HepG2 (cell line): ENCODE measurements at places on chromosomes 3 and 15. TPM values are rescaled to one million over a fixed set of nuclear protein-coding genes. Genes with fewer than 3 reads are reported as not detected.

Gene GNB4
- 0.13 and 0.36 TPM in 2 replicates for total RNA-seq

- H3K36me3 ChIP-seq, result peaks cover 9% of the 10 kb centered on the region; the same call in 2 of the 3 replicates
- no peaks in the 10 kb centered on the region for H3K27me3 ChIP-seq
- peaks cover 54% of the 10 kb centered on the region for H3K4me1 ChIP-seq
- DNase-seq, result no peak
- no peak overlapping the region for H3K27ac ChIP-seq
Measured at GRCh38 chr3:187717572-187717971, 15.2 kb upstream of the RTP2 start.

Gene IL16
- total RNA-seq, result not detected in 2 replicates

Gene THPO
- 2.8 and 2.9 TPM in 2 replicates for total RNA-seq

GRCh38 chr3:152102410-152102809 lies 166.3 kb upstream of the MBNL1 start:
- no peak overlapping the region for H3K27ac ChIP-seq
- H3K4me3 ChIP-seq, result no peak overlapping the region
- H3K27me3 ChIP-seq, result no peaks in the 10 kb centered on the region
- no peak for DNase-seq
- no peaks in the 10 kb centered on the region for H3K36me3 ChIP-seq

GRCh38 chr3:122488262-122488973 lies 26.3 kb downstream of the KPNA1 start:
- no peaks in the 10 kb centered on the region for H3K27me3 ChIP-seq
- peaks cover 30% of the 10 kb centered on the region; the same call in 1 of the 3 replicates for H3K36me3 ChIP-seq
- no peaks in the 10 kb centered on the region for H3K4me1 ChIP-seq
- no peak overlapping the region for H3K27ac ChIP-seq

Gene PLA2G4E
- not detected in 2 replicates for total RNA-seq

- no peaks in the 10 kb centered on the region for H3K27me3 ChIP-seq
- H3K27ac ChIP-seq, result no peak overlapping the region
- DNase-seq, result no peak
- no peaks in the 10 kb centered on the region for H3K4me1 ChIP-seq
- no peak overlapping the region for H3K4me3 ChIP-seq
Measured at GRCh38 chr15:101357333-101357732, 62.3 kb upstream of the SNRPA1 start.

DNA sequence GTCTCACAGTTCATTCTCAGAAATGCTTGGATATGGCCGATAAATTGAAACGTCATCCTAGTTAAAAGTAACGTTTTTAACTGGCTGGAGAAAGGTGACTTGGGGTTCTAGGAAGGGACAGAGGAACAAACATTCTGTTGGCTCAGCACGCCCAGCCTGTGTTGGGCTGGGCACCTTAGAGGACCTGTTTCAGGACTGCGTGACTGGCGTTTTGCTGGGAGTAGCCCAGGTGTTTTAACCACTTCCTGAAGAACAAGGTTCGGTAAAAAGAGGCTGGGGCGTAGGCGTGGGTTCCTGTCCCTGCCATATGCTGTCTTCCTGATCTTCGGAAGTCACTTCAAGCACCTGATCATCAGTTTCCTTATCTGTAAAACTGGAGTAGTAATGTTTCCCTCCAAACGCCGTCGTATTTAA lies 1.1 kb upstream of the TLNRD1 start:
- H3K27ac ChIP-seq, result no peak overlapping the region
- peak overlapping the region; percentile 76 for H3K4me3 ChIP-seq
- DNase-seq, result no peak
- no peaks in the 10 kb centered on the region for H3K27me3 ChIP-seq
- no peaks in the 10 kb centered on the region for H3K36me3 ChIP-seq

DNA sequence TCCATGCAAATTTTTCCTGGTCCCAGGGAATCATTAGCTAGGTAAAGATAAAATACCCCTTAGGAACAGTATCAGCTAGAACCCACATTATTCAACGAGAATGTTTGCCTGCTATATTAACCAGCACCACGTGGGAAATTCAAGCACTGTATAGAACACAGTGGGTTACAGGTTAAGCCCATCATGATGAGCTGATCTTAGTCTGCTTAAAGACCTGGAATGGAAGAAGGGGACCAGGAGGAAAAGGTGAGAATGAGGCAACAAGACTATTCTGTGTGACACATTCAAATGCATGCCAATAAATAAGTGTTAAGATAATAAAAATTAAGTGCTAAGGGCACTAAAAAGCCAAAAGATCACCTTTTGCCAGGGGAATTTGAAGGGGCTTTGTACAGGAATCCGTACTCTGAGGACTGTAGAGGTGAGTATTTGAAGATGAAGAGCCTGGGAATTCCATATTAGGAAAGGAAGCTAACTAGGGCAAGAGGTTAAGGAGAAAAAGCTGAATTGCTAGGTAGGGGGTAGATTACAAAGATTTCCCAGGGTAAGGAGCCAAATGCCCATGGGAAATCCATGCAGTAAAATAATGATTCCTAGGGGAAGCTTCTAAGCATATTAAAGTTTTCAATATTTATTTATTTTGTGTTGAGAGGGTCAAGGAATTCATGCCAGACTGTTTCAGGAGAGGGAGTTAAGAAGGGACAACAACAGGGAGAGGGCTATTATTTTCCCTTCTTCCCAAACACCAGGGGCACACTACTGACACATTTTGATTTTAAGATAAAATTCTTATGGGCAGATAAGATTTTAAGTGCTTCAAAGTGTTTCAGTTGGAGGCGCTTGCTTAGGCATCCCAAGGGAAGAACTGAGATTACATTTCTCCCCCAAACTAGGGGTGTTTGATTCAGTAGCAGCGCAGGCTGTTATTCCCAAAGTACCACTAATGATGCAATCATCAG lies 2.3 kb upstream of the MED12L start:
- no peak overlapping the region for H3K4me3 ChIP-seq
- peaks cover 12% of the 10 kb centered on the region for H3K4me1 ChIP-seq
- no peak for DNase-seq

Gene IP6K2
- 65.5 and 85.5 TPM in 2 replicates for total RNA-seq

DNA sequence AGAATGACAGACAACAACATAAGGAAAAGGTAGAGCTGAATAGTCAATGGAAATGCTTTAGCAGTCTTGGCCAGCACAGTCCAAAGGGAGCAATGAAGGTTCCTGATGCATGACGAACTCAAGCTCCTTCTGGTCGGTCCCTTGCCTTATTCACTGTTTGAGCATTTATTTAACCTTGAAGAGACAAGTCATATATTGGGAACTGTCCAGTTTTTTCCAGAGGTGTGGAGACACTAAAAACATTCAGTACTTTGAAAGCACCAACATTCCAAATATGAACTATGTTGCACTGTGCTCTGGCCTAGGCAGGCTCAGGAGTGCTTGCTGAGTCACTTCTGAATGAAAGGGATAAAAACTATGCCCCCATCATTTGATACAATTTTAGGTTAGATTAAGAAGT lies 384.8 kb downstream of the MECOM start:
- no peaks in the 10 kb centered on the region for H3K27me3 ChIP-seq
- DNase-seq, result no peak
- H3K36me3 ChIP-seq, result no peaks in the 10 kb centered on the region
- no peak overlapping the region for H3K27ac ChIP-seq
- H3K4me1 ChIP-seq, result no peaks in the 10 kb centered on the region

DNA sequence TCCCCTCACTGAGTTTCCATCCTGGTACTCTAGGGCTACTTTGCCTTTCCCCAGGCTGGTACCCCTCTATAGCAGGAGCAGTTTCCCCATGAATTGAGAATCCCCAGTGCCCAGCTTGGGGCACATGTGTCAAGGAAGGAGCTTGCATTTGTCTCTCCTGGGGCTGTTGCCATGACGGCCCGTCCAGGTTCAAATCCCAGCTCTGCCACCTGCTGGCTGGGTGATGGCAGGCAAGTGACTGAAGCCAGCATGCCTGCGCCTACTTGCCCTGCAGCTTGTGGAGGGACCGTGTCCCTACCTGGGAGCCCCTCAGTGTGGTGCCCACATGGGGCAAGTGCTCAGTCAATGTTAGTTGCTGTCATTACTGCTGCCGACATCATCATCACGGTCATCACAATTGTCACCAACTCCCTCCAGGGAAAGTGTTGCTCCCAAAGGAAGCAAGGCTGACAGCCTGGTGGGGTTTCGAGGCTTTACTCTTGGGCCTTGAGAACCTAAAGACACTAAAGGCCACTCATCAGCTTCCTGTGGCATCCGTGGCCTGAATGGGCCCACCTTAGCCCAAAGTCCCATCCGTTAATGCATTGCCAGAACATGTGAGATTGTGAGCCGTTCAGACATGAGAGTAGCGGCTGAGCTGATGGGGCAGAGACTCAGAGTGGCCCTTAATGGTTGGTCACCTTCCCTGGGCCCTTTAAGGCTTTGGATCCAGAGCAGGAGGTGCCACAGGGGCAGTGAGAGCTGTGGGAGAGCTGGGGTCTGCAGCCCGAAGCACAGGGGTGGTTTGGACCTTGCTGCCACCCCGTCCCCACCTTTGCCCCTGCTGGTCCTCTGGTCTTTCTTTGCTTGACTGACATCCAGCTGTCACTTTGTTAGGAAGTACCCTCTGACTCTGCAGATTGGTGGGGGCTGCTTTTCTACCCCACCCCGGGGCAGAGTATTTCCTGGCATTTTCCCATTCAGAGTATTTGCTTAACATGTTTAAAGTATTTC lies 144.4 kb downstream of the DNAJB8 start:
- peaks cover 37% of the 10 kb centered on the region for H3K4me1 ChIP-seq
- no peak overlapping the region for H3K4me3 ChIP-seq
- no peaks in the 10 kb centered on the region for H3K27me3 ChIP-seq
- H3K36me3 ChIP-seq, result peaks cover 13% of the 10 kb centered on the region; the same call in 2 of the 3 replicates
- DNase-seq, result no peak

DNA sequence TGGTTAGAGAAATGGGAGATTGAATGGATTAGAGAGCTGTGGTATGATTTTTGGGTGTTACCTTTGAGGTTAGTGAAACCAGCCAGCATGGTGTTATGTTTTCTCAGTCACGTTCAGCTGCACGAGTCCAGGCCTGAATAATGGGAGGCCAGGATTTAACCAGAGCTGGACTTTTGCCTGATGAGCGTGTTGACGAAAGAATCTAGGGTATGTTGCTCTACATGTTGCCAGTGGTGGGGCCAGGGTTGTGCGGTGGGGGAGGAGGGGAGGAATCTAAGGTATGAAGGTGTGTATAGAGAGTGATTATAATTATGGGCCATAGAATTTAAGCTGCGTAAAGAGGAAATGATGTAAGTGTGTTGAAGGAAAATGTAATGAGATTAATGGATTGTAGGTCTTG lies 22.8 kb downstream of the MINDY2 start:
- DNase-seq, result peak; percentile 73
- H3K27ac ChIP-seq, result peak overlapping the region; percentile 39
- no peak overlapping the region for H3K4me3 ChIP-seq
- H3K4me1 ChIP-seq, result peaks cover 18% of the 10 kb centered on the region
- H3K27me3 ChIP-seq, result no peaks in the 10 kb centered on the region
- H3K36me3 ChIP-seq, result peaks cover 13% of the 10 kb centered on the region; the same call in 1 of the 3 replicates

Gene ZIC1
- not detected in 2 replicates for total RNA-seq

Gene ADPRH
- total RNA-seq, result 0.15 TPM in 1 of 2 replicates, not detected in the other

Gene CACNA1D
- 0.38 and 0.45 TPM in 2 replicates for total RNA-seq

Gene UTS2B
- 0.46 TPM in 1 of 2 replicates, not detected in the other for total RNA-seq

Gene EIF4E3
- total RNA-seq, result 0.06 and 0.07 TPM in 2 replicates

DNA sequence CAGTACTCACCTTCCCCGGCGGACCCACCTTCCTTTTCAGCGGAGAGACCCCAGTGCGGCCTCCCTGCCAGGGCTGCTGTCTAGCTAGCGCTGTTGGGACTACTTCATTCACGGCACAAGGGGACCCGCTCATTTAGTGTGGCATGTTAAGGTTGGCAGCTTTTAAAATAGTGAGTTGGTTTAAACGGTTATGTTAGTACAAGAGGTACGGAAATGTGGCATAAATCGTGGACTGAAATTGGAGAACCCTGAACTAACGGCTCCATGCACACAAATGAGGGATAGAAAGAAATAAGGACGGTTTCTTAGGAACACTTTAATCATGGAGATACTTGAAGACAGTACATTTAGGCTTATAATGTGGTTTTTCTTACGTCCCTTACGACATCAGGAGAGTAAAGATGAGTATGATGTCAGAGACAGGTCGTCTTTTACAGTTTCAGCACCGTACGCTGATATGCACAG lies 752 bp downstream of the CEP63 start:
- H3K36me3 ChIP-seq, result peaks cover 13% of the 10 kb centered on the region; the same call in 1 of the 3 replicates
- H3K27me3 ChIP-seq, result no peaks in the 10 kb centered on the region
- no peak for DNase-seq
- H3K4me3 ChIP-seq, result peak overlapping the region; percentile 86
- peak overlapping the region; percentile 95 for H3K27ac ChIP-seq
- peaks cover 29% of the 10 kb centered on the region for H3K4me1 ChIP-seq

GRCh38 chr3:126858401-126858800 lies 124.5 kb upstream of the PLXNA1 start:
- H3K36me3 ChIP-seq, result 0 out of 3 replicates have a peak, but pooled peaks cover 3% of the 10 kb centered on the region
- no peak overlapping the region for H3K27ac ChIP-seq
- H3K4me1 ChIP-seq, result 0 out of 2 replicates have a peak, but pooled peaks cover under 1% of the 10 kb centered on the region

DNA sequence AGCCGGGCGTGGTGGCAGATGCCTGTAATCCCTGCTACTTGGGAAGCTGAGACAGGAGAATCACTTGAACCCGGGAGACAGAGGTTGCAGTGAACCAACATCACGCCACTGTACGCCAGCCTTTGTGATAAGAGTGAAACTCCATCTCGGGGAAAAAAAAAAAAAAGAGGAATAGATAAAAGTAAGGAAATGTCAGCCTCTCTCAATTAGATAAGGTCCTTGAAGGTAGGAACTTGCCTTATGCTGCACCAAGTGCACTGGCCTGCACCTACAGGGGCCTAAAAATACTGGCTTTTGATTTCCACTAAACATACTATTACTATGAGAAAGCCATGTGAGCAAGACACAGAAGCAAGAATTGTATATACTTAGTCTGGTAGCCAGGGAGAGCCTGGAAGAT lies 7.1 kb downstream of the RAF1 start:
- no peak overlapping the region for H3K4me3 ChIP-seq
- peaks cover 64% of the 10 kb centered on the region for H3K4me1 ChIP-seq
- H3K36me3 ChIP-seq, result no peaks in the 10 kb centered on the region; the same call in 2 of the 3 replicates
- no peak overlapping the region for H3K27ac ChIP-seq
- no peak for DNase-seq
- no peaks in the 10 kb centered on the region for H3K27me3 ChIP-seq

DNA sequence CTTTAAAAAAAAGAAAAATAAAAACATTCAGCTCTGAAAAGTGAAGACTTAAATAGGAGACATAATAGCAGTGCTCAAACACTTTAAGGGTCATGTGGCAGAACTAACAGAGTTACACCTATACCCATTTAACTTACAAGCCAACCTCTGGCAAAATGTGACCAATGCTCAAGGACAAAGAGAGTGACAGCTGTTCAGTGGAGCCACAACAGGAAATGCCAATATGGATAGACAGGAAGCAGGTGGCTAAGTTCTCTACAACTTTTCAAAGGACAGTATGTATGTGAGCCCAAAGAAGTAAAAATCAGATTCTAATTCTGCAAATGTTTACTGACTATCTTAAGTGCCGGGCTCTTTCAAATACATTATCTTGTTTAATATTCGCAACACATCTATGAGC lies 3.4 kb downstream of the TMCC1 start:
- H3K27me3 ChIP-seq, result no peaks in the 10 kb centered on the region; the same call in 2 of the 3 replicates
- peak; percentile 64 for DNase-seq
- H3K4me3 ChIP-seq, result peak overlapping the region; percentile 13; the same call in 1 of the 2 replicates

Gene TIMP4
- total RNA-seq, result 0.07 TPM in 1 of 2 replicates, not detected in the other

GRCh38 chr3:45659661-45660566 lies 29.3 kb upstream of the SACM1L start:
- peaks cover 4% of the 10 kb centered on the region; the same call in 1 of the 3 replicates for H3K36me3 ChIP-seq
- H3K27me3 ChIP-seq, result no peaks in the 10 kb centered on the region
- peaks cover 38% of the 10 kb centered on the region for H3K4me1 ChIP-seq
- H3K27ac ChIP-seq, result no peak overlapping the region

GRCh38 chr15:42711746-42712145 lies 25.2 kb downstream of the CDAN1 start:
- H3K4me3 ChIP-seq, result no peak overlapping the region
- no peak overlapping the region for H3K27ac ChIP-seq
